Esophagus mucosa (tissue), 1 donor: ENCODE measurements at places on chromosomes 11 and 22. TPM values are rescaled to one million over a fixed set of nuclear protein-coding genes. Genes with fewer than 3 reads are reported as not detected.

The ARHGEF12 gene
- total RNA-seq = 62.7 TPM

The OR6A2 gene
- total RNA-seq = 0.08 TPM

- ATAC-seq = no peak
Observed at GRCh38 chr11:110053848-110054414, 39.3 kb upstream of the ZC3H12C start.

DNA sequence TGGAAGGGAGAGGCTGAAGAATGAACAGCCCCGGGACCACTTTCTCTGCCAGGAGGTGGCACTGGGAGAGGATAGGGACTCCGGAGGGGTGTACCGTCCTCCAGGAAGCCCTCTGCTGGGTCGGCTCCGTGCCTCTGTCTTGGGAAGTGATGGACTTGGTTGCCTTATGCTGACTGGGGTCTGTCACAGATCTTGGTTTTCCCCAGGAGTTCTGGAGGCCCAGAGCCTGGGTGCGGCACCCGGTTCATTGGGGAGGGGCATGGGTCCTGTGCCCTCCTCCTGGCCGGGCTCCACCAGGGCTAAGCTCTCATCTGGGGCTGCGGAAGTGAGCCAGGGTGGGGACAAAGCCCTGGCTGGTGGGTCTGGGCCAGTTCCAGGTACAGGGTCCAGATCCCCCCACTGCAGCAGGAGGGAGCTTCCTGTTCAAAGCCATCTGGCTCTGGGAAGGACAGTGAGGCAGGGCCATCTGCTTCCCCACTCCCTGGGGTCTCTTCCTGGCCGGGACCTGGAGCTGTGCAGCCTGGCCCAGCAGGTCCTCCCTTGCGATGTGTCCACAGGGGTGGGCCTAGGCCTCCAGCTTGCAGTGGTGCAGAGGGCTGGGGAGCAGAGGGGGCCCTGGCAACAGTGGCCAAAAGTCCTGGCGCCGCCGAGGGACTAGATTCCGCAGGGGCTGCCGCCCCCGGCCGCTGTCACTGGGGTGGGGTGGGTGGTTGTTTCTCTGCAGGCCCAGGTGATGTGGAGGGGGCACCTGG is 1.1 kb upstream of the AP2A2 start:
- ATAC-seq = peak; percentile 6

DNA sequence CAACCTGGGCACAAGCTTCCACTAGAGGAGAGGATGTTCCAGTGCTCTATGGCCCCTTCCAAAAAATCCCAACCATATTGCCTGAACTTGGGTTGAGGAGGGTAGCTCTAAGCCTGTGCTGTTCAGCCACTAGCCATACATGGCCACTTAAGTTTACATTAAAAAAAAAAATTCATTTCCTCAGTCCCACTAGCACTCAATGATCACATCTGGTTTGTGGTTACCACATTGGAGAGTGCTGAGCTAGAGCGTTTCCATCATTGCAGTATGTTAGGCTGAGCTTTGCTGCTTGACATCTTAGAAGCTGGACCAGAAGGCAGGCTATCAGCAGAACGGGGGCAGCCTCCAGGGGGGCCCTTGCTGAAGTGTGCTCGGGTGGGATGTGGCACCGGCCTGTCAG is 43.5 kb upstream of the CYP2D6 start:
- peak; percentile 12 for ATAC-seq

DNA sequence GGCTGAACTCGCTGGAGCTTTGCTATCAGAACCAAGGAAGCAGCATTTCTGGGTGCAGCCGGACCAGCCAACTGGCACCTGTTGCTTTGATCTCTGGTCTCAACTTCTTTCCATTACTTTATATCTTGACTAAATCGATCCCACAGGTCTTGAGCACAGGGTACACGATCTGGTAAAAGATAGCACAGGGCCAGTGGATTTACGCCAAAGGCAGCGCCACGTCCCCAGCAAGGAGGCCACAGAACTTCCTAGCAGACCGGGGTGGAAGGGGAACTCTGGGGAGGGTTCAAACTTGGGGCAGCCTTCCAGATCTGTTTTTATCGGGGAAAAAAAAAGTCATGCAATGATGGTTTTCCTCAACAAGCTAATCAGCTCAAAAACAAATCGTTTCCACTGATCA is 14.0 kb downstream of the VPS37C start:
- no peak for ATAC-seq

GRCh38 chr22:26597026-26597425 is 7.1 kb upstream of the TPST2 start:
- no peak for ATAC-seq

DNA sequence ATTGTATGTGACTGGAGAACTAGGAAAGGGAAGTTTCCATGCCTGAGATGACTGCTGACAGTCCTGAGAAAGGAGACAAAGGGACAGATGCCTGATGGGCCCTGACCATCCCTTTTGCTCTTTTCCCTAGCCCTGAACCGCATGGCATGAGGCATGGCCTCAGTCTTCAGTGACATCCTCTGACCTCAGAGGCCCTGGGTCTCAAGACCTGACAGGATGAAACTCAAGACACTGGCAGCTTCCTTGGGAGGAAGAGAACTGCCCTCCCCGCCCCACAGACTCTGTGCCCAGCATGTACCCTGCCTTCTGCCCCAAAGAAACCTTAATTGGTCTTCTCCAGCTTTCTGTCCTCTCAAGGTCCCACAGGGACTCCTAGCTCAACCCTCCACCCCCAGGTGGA is 444.1 kb downstream of the SOX6 start:
- no peak for ATAC-seq

- ATAC-seq = no peak
Observed at GRCh38 chr11:10838083-10838482, 19.8 kb downstream of the ZBED5 start.

DNA sequence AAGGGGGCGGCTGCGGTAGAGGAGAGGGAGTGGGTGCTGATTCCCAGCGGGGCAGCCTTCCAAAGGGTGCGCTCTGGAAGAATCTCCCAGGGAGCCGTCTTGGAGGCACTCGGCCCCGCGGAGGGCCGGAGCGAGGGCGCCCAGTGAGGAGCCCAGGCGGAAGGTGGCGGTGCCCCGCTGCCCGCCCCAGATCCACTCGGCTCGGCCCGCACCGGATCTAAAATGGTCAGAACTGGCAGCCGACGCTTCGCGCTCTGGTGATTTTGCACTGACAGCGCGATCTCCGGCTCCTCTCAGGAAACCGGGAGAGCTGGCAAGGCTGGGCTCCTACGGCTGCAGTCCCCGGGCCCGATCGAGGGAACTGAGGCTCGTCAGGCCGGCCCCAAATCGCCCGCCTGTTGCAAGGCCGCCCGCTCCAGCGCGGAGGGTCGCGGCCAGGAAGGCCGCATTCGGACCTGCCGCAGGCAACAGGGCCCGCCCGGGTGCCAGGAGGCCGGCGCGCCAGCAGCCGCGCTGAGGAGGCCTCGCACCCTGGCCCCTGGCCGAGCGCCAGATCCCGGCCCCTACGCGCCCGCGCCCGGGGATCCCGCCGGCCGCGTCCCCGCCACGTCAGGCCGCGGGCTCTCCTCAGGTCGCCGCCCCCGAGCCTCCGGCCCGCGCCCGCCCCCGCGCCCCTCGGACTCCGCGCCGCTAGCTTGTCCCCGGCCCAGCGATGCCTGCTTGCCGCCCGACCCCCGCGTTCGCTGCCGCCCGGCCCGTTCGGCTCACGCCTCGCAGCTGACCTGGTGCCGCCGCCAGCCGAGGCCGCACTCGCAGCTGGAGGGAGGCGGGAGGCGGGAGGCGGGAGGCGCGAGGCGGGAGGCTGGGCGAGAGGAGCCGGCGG is at the start of gene KLHL22:
TSS of gene KLHL22 (minus strand) at position 818 of the 883 bp plus-strand sequence. CDS start 6,584 bp downstream, outside the sequence.
- ATAC-seq = peak; percentile 27
